ENCODE measurements at places on chromosomes 11 and 22.
A peak's percentile ranks its signal among the peaks of the same experiment; 100 is the strongest.

DNA sequence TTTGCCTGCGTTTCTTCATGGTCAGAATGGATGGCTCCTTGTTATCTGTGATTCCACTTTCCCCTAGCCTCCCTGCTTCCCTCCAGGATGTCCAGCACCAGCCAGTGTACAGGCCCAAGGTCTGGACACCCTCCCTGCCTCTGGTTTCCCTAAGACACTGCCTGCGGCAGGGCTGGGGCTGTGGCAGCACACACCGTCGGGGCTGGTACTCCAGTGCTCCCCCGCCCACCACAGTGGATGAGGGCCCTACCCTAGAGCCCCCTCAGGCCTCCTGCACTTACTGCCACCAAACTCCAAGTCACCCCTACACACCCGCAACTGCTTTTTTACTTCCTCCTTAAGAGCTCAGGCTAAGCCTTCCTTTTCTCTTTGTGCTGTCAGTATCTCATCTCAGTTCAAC lies 28.9 kb downstream of the ZNF214 start:
- H3K27ac ChIP-seq, result no peak overlapping the region
- no peaks in the 10 kb centered on the region for H3K36me3 ChIP-seq
- DNase-seq, result no peak

DNA sequence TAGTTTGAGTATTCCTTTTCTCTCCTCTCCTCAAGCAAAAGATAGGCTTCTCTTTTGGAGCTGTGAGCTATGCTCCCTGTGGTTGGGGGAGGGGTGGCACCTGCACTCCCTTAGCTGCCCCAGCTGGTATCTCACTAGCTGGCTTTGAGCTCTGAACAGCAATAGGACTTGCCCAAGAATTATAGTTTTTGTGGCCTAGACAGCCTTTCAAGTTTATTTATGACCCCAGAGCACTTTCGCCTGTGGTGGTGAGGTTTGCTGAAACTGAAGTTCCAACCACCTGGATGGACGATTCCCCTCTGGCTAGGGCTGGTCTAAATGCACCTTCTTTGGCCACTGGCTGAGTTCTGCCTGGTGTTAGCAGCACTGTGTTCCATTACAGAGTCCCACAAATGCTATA lies 37.1 kb upstream of the SLC37A2 start:
- H3K27me3 ChIP-seq, result no peaks in the 10 kb centered on the region
- H3K36me3 ChIP-seq, result no peaks in the 10 kb centered on the region
- no peak for DNase-seq
- no peak overlapping the region for H3K4me3 ChIP-seq
- no peak overlapping the region for H3K27ac ChIP-seq
- H3K4me1 ChIP-seq, result no peaks in the 10 kb centered on the region

GRCh38 chr11:114501901-114502300 lies 57.8 kb downstream of the NXPE1 start:
- no peaks in the 10 kb centered on the region for H3K36me3 ChIP-seq
- no peak for DNase-seq
- no peaks in the 10 kb centered on the region for H3K27me3 ChIP-seq
- H3K4me1 ChIP-seq, result no peaks in the 10 kb centered on the region

- no peaks in the 10 kb centered on the region for H3K36me3 ChIP-seq
- no peak for DNase-seq
- no peaks in the 10 kb centered on the region for H3K4me1 ChIP-seq
These were observed at the start of gene SHANK3 for GRCh38 chr22:50672471-50673230. Gene SHANK3, plus strand, starts transcription at chr22:50672823.

DNA sequence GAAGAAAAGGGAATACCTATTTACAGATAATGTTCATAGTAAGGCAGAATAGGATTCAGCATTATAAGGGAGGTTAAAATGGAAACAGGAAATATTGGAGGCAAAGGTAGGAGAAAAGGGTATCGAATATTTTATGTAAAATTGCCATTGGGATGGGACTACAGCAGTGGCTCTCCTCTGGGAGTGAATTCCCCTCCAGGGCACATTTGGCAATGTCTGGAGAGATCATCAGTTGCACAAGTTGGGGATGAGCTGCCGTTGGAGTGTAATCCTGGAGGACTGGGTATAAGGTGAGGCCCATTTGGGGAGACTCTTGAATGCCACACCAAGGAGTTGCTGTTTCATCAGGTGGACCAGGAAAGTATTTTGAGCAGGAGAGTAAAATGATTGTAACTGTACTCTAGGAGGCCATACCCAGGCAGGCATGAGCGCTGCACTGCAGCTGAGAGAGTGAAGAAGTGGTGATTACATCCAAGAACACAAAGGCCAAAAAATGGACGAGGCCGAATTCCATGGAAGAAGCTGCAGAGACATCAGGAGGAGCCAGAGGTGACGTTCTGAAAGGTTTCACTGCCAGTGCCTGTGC lies 8.7 kb upstream of the ACRV1 start:
- no peak overlapping the region for H3K27ac ChIP-seq
- H3K27me3 ChIP-seq, result no peaks in the 10 kb centered on the region
- no peaks in the 10 kb centered on the region for H3K4me1 ChIP-seq
- H3K36me3 ChIP-seq, result no peaks in the 10 kb centered on the region

DNA sequence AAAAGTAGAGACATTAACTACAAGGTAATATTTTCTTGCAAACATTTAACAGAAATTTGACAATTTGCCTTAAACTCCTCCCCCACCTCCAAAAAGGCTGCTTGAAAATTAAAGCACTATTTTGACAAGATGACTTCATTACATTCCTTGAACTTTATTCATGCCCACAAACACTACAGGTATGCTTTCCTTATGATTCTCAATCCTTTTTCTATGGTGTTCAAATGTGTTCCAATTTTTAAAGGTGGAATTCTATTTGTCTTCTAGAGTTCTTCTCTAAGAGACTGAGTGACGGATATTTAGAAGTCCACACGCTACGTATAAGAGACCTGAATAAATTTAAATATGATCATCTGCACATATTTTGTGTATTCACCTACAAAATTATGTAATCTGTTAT lies 69.4 kb downstream of the MRTFA start:
- H3K27me3 ChIP-seq, result no peaks in the 10 kb centered on the region
- peaks cover 13% of the 10 kb centered on the region for H3K4me1 ChIP-seq
- no peak overlapping the region for H3K27ac ChIP-seq
- no peaks in the 10 kb centered on the region for H3K36me3 ChIP-seq
- H3K4me3 ChIP-seq, result no peak overlapping the region
- DNase-seq, result no peak

DNA sequence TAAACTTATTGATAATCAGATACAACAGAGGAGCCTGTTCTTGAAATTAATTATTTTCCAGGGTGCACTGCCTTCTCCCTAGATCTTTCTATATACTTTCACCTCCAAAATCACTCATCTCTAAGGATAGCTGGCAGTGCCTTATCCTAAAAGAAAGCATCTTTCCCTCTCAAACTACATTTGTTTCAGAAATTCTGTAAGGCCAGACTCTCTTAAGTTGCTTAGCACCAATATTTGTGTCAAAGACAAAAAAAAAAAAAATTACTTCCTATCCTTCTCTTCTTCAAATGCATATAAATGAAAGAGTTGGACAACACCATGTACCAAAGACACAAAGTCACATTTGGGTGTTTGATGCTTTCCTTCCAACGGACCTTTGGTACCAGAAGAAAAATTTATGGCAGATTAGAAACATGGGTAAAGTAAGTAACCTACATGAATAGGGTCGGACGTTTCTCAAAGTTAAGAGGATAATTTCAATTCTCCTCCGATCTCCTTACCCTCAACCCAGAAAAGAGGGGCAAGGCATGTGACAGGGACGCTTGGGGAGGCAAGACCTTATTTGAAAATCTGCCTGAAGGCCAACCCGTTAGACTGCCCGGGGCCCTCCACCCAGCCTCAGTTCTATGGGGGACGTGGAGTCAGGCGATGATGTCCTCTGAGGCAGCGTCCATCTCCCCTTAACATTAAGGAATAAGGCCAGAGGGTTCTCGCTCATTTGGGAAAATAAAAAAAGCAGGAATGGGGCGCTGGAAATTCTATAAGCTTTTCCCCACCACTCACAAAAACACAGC lies 66.3 kb downstream of the ETS1 start:
- H3K27me3 ChIP-seq, result peaks cover 39% of the 10 kb centered on the region
- H3K36me3 ChIP-seq, result no peaks in the 10 kb centered on the region
- peaks cover 5% of the 10 kb centered on the region for H3K4me1 ChIP-seq
- DNase-seq, result no peak
- no peak overlapping the region for H3K27ac ChIP-seq

GRCh38 chr22:44351685-44352377 lies 39.1 kb upstream of the SHISAL1 start:
- no peak overlapping the region for H3K4me3 ChIP-seq
- DNase-seq, result peak; percentile 42
- H3K27me3 ChIP-seq, result no peaks in the 10 kb centered on the region
- H3K27ac ChIP-seq, result no peak overlapping the region

DNA sequence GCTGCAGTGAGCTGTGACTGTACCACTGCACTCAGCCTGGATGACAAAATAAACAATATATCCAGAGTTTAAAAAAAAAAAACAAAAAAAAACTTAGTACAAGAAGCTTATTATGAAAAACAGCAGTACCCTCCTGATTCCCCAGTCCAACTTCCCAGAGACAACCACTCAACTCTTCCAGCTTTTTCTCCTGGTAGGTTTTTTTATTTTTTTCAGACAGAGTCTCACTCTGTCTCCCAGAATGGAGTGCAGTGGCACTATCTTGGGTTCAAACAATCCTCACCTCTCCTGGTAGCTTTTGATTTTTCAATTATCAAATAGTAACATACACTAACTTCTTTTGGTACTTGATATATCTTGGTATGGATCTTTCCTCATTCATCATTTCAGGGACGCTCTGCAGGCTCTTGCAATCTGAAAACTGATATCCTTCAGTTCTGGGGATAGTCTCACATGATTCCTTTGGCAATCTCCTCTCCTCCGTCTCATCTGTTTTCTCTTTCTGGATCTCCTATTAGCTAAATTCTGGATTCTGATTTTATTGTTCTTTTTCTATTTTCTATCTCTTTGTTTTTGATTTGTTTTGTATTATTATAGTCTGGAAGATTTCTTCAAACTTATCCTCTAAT lies 44.9 kb downstream of the ALG9 start:
- H3K27ac ChIP-seq, result no peak overlapping the region
- H3K4me3 ChIP-seq, result no peak overlapping the region
- no peaks in the 10 kb centered on the region for H3K27me3 ChIP-seq
- no peaks in the 10 kb centered on the region for H3K4me1 ChIP-seq

- H3K4me1 ChIP-seq, result no peaks in the 10 kb centered on the region
- H3K27me3 ChIP-seq, result no peaks in the 10 kb centered on the region
- no peak for DNase-seq
- H3K4me3 ChIP-seq, result no peak overlapping the region
These were observed 19.6 kb upstream of the MTMR2 start for GRCh38 chr11:95943546-95943945.

DNA sequence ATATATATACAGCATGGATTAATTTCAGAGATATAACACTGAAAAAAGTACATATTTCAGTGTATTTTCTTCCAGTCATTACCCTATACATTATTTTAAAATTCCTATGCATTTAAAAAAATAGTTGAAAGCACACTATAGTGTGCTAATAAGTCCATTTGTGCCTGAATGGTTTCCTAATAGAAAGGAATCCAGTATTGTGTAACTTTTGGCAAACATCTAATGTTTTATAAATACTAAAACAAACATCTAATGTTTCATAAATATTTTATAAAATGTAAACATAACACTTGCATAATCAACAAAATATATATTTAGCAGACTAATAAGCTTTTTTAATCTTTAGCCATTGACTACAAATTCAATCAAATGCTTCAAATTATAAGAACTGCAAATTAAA lies 126.6 kb upstream of the FIBIN start:
- DNase-seq, result peak; percentile 55
- no peaks in the 10 kb centered on the region for H3K27me3 ChIP-seq
- no peaks in the 10 kb centered on the region for H3K4me1 ChIP-seq
- H3K4me3 ChIP-seq, result no peak overlapping the region

GRCh38 chr11:2930704-2931419 lies 1.6 kb upstream of the PHLDA2 start:
- H3K4me3 ChIP-seq, result no peak overlapping the region
- peaks cover 7% of the 10 kb centered on the region for H3K4me1 ChIP-seq
- peak; percentile 51 for DNase-seq
- H3K27ac ChIP-seq, result no peak overlapping the region

- peak overlapping the region; percentile 58 for H3K27ac ChIP-seq
- H3K4me3 ChIP-seq, result no peak overlapping the region
- peak; percentile 81 for DNase-seq
- no peaks in the 10 kb centered on the region for H3K36me3 ChIP-seq
These were observed 7.5 kb downstream of the DIXDC1 start for GRCh38 chr11:111944651-111945051.

DNA sequence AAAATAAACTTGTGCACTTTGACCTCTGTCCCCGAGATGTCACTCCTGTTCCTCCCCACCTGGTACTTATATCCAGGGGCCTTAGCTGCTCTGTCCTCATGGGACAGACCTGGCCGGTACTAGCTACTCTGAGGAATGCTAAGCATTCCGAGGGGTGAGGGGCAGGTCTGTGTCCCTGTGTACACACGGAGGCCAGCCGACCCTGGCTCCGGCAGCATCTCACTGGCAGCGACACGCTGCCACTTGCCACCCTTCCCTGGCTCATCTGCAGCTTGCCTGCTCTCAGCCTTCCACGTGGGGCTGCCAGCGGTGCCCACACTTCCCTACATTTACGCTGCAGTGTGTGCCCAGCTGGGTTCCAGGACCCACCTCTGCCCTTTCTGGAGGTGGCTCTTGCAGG lies 21.6 kb upstream of the TEF start:
- peaks cover 7% of the 10 kb centered on the region for H3K4me1 ChIP-seq
- no peak for DNase-seq
- peak overlapping the region; percentile 85 for H3K27ac ChIP-seq

DNA sequence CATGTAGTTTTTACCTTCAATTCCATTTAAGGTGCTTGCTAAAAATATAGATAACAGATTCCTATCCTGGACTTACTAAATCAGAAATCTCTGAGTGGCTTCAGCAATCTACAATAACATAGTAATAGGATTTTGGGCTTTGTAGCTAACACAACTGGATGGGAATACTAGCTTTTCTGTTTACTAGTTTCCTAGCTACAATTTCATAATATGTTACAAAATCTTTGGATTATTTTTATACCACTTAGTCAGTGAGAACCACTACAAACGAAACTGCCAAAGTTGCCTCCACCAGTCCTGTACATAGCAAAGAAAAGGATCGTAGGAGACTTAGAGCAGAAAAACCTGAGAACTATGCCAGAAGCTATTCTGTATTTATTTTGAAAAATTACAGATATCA lies 87.7 kb upstream of the ANO3 start:
- no peak overlapping the region for H3K27ac ChIP-seq
- no peaks in the 10 kb centered on the region for H3K4me1 ChIP-seq
- no peaks in the 10 kb centered on the region for H3K27me3 ChIP-seq

DNA sequence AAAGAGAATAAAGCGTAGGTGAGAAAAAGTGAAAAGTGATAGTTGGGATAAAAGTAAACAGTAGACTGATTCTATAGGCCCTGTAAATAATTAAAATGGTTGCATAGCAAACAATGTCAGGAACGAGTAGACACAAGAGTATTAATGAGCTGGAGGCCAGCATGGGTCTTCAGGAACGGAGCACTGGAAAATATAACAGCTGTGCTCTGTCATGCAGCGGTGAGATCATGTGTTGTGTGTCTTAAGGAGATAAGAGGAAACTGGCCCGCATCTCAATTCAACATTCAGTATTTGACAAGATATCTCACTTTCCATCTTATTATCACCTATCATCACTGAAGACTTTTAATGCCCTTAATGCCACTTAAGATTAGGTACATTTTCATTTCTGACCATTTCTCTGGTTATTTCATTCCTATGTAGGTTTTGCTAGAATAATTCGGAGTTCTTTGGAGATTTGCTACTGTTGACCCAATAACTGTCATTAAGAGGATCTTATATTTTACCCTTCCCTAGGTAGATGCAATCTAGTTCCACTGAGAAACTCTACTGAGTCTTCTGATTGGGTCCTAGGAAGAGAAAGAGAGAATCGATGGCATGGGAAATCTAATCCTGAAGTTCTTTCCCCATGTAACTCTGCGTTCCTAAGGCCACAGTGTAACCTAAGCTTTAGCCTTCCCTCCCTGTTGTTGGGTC lies 35.5 kb upstream of the VWA5A start:
- H3K27me3 ChIP-seq, result no peaks in the 10 kb centered on the region
- H3K27ac ChIP-seq, result no peak overlapping the region
- no peaks in the 10 kb centered on the region for H3K4me1 ChIP-seq
- no peaks in the 10 kb centered on the region for H3K36me3 ChIP-seq
- H3K4me3 ChIP-seq, result no peak overlapping the region

All from cardiac muscle cell (in vitro differentiated cells and primary cell).